ENCODE measurements at places on chromosomes 3 and 15. TPM values are rescaled to one million over a fixed set of nuclear protein-coding genes. Genes with fewer than 3 reads are reported as not detected.

LRRC34 gene
- total RNA-seq, result not detected

GRK7 gene
- total RNA-seq, result not detected

C3orf70 gene
- 1.9 TPM for total RNA-seq

COL6A5 gene
- not detected for total RNA-seq

CACNA2D2 gene
- not detected for total RNA-seq

LRRC15 gene
- total RNA-seq, result 0.11 TPM

ANKRD34C gene
- total RNA-seq, result not detected

SERPINI2 gene
- total RNA-seq, result not detected

NOP10 gene
- total RNA-seq, result 165 TPM

IL17RD gene
- total RNA-seq, result 2.0 TPM

KCNMB3 gene
- 1.1 TPM for total RNA-seq

GRAMD1C gene
- 5.2 TPM for total RNA-seq

SLC9C1 gene
- 0.04 TPM for total RNA-seq

CYP1A2 gene
- not detected for total RNA-seq

THPO gene
- total RNA-seq, result not detected

EFCC1 gene
- not detected for total RNA-seq

STRIT1 gene
- total RNA-seq, result not detected

MED12L gene
- total RNA-seq, result 1.5 TPM

DNAJA4 gene
- not detected for total RNA-seq

XCR1 gene
- not detected for total RNA-seq

WDR93 gene
- not detected for total RNA-seq

TM4SF18 gene
- total RNA-seq, result 5.0 TPM

LIPH gene
- not detected for total RNA-seq

MKRN2OS gene
- total RNA-seq, result not detected

KLHL24 gene
- total RNA-seq, result 15.1 TPM

CCDC33 gene
- total RNA-seq, result 1.5 TPM

FOXB1 gene
- not detected for total RNA-seq

GOLGA8H gene
- 0.32 TPM for total RNA-seq

ZBTB11 gene
- 20.9 TPM for total RNA-seq

IGSF10 gene
- total RNA-seq, result 0.32 TPM

FBXO40 gene
- not detected for total RNA-seq

SLC12A8 gene
- total RNA-seq, result 1.2 TPM

ANO10 gene
- total RNA-seq, result 14.1 TPM

BFSP2 gene
- 0.27 TPM for total RNA-seq

SENP8 gene
- total RNA-seq, result 1.5 TPM

HEG1 gene
- total RNA-seq, result 14.3 TPM

DLL4 gene
- 0.21 TPM for total RNA-seq

LIPC gene
- total RNA-seq, result 0.08 TPM

LDHAL6B gene
- not detected for total RNA-seq

GABRR3 gene
- total RNA-seq, result not detected

XYLB gene
- total RNA-seq, result 14.2 TPM

TRIM42 gene
- not detected for total RNA-seq

SLC24A5 gene
- total RNA-seq, result not detected

GCSAM gene
- not detected for total RNA-seq

RGMA gene
- 1.8 TPM for total RNA-seq

MEGF11 gene
- 1.1 TPM for total RNA-seq

DCBLD2 gene
- total RNA-seq, result 288 TPM

LRRN1 gene
- not detected for total RNA-seq

FBXL22 gene
- 0.34 TPM for total RNA-seq

MDFIC2 gene
- total RNA-seq, result not detected

BNIP2 gene
- total RNA-seq, result 201 TPM

FILIP1L gene
- total RNA-seq, result not detected

C3orf20 gene
- not detected for total RNA-seq

TRANK1 gene
- total RNA-seq, result 1.9 TPM

Measured in A375 (cell line).